ENCODE measurements at places on chromosomes 6 and 20.

DNA sequence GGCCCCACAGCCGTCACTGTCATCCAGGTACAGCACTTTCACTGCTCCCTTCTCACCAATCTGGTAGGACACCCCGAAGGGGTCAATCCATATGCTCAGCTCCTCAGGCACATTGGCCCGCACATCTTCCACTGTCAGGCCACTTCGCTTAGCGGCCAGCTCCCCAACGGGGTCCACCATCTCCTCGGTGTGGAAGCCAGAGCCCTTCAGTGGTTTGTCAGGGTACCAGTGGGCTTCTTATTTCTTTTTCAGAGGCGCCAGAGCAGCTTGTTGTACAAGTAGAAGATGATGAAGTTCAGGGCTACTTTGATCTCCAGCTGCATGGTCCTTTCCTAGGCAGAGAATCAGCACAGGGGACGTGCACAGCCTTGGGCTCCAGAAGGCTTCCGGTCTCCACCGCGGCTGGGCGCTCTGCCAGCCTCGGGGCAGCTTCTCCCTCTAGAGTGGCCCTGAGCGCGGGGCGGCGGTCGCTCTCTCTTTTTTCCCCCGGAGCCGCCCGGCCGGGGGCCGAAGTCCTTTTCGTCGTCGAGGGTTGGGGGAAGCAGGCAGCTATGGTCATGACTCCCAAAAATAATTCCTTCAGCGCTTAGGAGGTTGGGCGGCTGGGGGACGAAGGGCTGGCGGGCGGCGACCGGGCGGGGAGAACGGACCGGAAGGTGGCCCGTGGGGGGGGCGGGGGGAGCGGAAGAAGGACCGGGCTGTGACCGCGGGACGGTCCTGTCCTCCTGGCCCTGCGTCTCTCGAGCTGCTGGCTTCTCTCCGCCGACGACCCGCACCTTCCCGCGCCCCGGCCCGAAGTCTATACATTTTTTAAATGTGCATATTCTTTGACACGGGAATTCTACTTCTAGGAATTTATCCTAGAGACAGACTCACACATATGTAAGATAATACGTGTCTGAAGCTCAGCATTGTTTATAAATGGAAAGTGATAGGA is 6.5 kb upstream of the ZSCAN9 start:
- H3K4me1 ChIP-seq: peaks cover 4% of the 10 kb centered on the region
- no peak overlapping the region for H3K27ac ChIP-seq
- peaks cover 80% of the 10 kb centered on the region for H3K27me3 ChIP-seq
- peak overlapping the region; percentile 75 for H3K4me3 ChIP-seq
- no peaks in the 10 kb centered on the region for H3K36me3 ChIP-seq

GRCh38 chr6:167235005-167235404 is 56.1 kb upstream of the UNC93A start:
- no peak for DNase-seq
- no peak overlapping the region for H3K4me3 ChIP-seq
- H3K27me3 ChIP-seq: peaks cover 37% of the 10 kb centered on the region
- H3K4me1 ChIP-seq: no peaks in the 10 kb centered on the region

DNA sequence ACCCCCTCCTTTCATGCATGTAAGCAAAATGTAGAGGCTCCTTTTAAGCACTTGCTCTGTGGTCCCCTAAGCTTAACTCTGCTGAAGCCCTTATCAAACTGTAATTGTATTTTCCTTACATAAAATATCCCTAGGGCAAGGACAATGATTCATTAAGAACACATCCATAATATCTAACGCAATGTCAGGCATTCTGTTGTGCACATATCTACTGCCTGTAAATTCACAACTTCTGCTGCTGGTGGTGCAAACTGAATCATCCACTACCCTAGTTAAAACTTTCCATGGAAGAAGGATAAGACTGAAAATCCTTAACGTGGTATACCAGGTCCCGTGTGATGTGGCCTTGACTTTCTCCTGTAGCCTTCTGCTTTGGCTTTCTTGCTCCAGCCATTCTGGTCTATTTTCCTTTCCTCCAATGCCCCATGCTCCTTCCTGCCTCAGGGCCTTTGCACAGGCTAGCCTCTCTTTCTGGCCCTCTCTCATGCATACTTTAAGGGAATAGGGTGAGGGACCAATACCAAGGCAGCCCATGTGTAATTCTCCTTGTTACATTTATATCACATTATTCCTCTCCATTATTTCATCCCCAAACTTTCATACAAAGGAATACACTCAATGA is 113.6 kb upstream of the ZFP64 start:
- no peak for DNase-seq
- H3K27me3 ChIP-seq: peaks cover 4% of the 10 kb centered on the region
- H3K36me3 ChIP-seq: no peaks in the 10 kb centered on the region
- H3K27ac ChIP-seq: peak overlapping the region; percentile 12

DNA sequence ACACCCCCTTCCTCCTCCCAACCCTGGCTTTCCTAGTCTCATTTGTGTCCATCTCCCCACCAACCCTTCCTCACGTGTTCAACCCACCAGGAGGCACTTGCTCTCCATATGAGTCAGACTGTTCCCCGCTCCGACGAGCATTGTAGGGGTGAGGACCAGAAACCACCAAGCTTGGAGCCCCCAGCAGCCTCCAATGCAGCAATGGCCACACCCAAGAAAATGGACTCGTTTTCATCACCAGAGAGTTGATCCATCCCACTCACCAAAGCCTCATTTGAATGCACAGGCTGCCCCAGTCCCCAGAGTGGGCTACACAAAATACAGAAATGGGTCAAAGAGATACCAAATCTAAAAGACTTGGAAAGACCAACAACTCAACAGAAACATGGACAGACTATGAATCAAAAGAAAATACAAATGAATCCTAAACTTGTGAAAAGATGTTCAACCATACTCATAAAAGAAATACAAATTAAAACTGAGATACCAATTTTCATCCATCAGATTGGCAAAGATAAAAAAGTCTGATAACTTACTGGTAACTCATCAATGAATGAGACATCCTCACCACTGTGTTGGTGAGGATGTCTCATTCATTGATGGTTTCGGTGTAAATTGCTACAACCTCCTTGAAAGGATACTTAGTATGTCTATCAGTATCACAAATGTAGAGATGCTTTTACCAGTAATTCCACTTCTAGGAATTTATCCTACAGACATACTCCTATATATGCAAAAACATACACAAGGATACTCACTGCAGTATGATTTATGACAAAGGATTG is 68.1 kb downstream of the TRERF1 start:
- H3K4me3 ChIP-seq: peak overlapping the region; percentile 42
- H3K27ac ChIP-seq: peak overlapping the region; percentile 90

DNA sequence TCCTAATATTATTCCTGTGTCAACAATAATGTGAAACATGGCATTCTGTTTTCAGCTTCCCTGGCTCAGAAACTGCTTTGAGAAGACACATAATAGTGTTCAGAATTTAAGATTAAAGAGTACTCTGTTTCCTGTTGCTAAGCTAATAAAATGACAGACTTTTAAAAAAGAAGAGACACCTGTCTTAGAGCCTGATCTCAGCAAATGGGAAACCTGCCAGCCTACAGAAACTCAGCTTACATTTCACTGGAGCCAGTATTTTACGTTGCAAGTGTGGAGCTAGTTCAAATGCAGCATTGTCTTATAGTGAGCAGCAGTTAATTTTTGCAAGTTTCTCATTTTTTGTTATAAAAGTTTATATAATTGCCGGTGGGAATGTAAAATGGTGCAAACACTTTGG is 28.8 kb downstream of the KIZ start:
- H3K36me3 ChIP-seq: peaks cover 6% of the 10 kb centered on the region
- H3K27me3 ChIP-seq: no peaks in the 10 kb centered on the region
- no peak for DNase-seq
- H3K27ac ChIP-seq: no peak overlapping the region

DNA sequence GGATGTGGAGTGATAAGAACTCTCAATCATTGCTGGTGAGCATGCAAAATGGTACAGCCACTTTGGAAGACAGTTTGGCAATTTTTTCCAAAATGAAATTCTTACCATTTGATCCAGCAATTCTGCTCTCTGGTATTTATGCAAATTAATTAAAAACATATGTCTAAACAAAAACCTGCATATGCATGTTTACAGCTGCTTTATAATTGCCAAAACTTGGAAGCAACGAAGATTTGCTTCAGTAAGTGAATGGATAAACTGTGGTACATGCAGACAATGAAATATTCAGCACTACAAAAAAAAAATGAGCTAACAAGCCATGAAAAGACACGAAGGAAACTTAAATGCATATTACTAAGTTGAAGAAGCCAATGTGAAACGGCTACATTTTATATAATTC is 55.5 kb upstream of the SMLR1 start:
- no peak for DNase-seq
- H3K36me3 ChIP-seq: no peaks in the 10 kb centered on the region

DNA sequence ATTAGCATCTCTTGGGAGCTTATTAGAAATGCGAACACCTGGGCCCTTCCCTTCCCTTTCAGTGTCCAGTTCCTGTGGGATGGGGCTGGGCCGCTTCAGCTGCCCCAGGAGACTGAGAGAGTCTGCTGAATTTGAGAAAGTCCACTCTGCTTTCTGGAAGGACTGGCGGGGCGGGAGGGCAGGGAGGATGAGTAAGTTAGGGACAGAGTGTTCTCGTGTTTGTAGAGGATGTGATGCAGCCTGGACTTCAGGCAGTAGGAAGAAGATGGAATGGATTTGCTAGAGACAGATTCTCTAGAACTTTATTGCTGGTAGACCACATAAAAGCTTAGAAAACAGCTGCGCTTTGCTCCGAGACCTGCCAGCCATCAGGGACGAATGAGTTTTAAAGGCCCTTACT is 1.1 kb upstream of the TULP4 start:
- peaks cover 27% of the 10 kb centered on the region for H3K36me3 ChIP-seq
- no peak overlapping the region for H3K4me3 ChIP-seq
- no peaks in the 10 kb centered on the region for H3K27me3 ChIP-seq
